ENCODE measurements at places on chromosomes 5 and 9.

DNA sequence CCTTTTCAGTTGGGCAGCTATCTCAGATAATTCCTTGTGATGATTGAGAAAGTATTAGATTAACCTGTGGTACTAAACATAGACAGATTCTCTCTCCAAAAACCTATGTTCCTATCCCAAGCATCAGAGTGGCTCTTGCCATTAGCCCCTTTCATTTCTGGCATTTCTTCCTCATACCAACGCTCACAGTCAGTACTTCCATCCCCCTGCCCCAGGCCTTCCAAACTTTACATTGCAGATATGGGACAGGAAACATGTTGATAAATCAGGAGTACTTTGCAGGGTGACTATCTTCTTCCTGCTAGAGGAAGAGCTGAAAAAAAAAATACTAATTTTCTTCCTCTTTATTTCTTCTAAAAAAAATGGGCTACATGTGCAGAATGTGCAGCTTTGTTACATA, 442.6 kb upstream of the RGMB start:
- DNase-seq, result no peak

DNA sequence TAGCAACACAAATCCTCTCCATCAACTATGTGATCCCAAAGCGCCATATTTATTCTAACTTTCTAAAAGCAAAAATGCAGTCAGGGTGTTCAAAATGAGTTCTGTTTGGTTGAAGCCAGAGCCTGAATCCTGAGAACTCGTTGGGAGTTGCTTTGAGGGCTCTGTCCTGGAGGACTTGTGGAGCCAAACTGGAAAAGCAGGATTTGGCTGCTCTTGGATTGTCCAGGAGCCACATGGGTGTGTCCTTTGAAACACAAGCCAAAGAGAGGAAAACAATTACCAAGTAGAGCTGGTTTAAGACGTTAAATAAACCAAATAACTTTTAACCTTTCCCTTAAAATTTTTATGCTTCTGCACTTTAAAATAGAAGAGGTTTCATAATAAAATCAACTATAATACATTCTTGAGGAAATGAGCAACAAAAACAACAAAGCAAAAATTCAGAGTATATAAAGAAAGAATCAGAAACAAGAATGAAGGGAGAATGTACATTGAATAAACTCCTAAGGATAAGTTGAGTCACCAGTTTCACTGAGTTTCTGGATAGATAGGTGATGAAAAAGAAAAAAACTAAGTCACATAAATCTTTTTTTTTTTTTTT, 13.5 kb downstream of the C5orf46 start:
- DNase-seq, result no peak

DNA sequence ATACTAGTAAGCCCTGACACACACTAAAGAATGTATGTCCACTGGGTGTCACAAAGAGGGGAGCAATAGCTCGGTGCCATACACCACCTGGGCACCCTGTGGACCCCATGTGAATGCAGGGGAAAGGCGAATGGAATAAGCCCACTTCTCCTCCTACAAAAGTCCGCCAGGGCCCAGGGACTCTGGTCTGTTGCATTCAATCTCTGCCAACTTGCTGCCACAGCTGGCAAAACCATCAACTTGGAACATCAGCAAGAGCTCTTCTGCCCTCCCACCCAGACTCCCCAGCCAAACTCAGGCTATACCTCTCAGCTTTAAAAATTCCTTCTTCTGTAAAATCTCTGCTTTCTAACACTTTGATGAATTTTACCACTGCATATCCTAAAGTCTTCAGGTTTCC, 54.5 kb downstream of the PFDN1 start:
- no peak for DNase-seq

DNA sequence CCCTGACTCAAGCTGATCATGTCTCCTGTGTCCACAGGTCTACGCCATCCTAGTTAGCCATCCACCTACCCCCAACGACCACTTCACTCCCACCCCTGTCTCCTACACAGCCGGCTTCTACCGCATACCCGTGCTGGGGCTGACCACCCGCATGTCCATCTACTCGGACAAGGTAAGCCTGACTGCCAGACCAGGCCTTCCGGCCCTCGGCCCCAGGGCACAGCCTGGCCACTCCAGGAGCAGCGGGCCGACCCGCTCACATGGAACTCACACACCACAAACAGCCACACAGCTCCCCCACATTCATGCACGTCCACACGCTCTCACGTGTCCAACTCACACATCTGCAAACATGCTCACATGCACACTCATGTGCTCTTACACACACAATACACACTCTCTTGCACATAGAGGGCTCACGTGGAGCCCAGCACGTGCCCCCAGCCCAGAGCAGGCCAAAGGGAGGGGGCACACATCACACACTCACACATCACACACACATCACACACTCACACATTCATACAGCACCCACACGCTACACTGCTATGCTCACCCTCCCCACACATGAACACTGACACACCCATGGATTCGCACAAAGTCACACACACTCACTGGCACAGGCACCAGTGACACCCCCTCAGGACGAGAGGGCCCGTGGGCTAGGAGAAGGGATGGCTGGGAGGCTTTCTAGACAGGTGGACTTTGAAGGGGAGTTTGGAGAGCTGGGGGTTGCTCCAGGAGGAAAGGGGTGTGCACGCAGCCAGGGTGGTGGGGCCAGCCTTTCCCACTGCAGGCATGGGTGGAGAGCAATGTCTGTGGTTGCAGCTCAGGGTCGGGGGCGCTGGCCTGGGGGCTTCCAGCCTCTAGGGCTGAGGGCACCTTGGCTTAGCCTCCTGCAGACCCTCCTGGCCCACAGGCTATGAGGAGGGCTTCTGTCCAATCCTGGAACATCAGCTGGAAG, 3.3 kb downstream of the GRIN1 start:
- DNase-seq, result no peak

DNA sequence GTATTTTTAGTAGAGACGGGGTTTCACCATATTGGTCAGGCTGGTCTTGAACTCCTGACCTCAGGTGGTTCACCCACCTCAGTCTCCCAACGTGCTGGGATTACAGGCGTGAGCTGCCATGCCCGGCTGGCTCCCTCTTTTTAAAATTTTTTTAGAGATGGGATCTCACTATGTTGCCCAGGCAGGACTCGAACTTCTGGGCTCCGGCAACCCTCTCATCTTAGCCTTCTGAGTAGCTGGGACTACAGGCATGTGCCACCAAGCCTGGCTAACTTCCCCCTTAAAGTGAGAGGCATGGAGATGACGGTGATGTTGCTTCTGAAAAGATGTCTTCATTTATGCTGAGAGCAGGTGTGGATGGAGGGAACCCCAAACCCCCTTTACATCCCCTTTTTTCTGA, 43.7 kb upstream of the PWWP2A start:
- DNase-seq, result no peak

GRCh38 chr5:73921741-73922140, 295.7 kb downstream of the ARHGEF28 start:
- DNase-seq, result no peak

DNA sequence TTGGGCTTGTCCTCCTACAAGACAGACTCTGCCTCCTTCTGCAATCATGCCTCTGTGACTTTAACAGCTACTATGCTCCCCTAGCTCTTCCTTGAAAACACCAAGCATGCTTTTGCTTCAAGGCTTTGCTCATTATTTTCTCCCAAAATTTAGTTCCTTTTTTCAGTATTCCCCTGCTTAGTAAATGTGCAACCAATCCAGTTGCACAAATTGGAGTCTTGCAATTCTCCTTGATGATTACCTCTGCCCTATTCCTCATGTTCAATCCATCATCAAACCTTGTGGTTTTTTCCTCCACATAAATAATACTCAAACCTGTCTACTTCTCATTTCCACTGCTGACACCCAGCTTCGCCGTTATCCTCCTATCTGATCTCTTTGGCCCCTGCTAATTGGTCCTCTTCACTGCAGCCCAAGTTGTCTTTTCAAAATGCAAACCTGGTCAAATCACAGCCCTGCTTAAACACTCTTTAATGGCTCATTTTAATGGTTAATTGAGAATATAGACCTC, 296.3 kb downstream of the CWC27 start:
- DNase-seq, result no peak

DNA sequence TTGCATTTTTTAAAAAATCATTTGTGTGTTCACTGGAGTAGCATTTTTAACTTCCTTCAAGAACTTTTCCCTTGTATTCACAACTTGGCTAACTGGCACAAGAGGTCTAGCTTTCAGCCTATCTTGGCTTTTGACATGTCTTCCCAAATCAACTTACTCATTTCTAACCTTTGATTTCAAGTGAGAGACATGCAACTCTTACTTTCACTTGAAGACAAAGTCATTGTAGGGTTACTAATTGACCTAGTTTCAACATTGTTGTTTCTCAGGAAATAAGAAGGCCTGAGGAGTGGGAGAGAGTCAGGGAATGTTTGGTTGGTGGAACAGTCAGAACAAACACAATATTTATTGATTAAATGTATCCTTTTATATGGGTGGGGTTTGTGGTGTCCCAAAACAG, 95.0 kb upstream of the C9orf72 start:
- DNase-seq, result no peak

DNA sequence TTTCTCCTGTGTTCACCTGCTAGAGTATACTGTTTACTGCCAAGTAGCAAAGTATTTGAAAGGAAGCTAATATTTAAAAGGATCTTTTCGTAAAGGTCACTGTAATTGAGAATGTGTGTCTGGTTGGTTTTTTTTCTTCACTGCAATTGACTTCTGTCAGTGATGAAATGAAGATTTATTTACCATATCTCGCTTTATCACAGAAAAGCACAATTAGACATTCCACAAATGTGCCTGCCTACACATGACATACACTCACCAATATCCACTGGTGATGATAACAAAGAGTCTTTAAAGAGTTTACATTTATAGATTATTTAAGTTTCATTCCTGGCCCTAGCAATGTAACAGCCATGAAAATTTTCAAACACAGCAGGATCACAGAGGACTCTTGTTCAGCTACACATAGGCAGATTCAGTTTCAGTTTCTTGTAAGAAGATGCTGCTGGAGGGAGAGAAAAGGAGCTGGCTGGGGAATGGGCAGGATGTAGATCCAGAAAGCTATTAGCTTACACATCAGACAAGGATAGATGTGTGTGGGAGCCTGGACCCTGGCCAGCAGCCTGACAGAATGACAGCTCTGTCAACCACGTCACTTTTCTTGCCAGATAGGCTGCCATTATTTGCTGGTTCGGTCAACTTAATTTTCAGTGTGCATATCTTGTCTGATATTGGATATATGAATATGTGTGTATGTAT, 104.0 kb downstream of the GDNF start:
- no peak for DNase-seq

GRCh38 chr9:126144196-126144595, 182.4 kb upstream of the MVB12B start:
- no peak for DNase-seq

- DNase-seq, result no peak
Measured at GRCh38 chr5:84014966-84015365, 294.3 kb upstream of the HAPLN1 start.

- DNase-seq, result no peak
Measured at GRCh38 chr5:117131048-117131679, 556.5 kb upstream of the SEMA6A start.

DNA sequence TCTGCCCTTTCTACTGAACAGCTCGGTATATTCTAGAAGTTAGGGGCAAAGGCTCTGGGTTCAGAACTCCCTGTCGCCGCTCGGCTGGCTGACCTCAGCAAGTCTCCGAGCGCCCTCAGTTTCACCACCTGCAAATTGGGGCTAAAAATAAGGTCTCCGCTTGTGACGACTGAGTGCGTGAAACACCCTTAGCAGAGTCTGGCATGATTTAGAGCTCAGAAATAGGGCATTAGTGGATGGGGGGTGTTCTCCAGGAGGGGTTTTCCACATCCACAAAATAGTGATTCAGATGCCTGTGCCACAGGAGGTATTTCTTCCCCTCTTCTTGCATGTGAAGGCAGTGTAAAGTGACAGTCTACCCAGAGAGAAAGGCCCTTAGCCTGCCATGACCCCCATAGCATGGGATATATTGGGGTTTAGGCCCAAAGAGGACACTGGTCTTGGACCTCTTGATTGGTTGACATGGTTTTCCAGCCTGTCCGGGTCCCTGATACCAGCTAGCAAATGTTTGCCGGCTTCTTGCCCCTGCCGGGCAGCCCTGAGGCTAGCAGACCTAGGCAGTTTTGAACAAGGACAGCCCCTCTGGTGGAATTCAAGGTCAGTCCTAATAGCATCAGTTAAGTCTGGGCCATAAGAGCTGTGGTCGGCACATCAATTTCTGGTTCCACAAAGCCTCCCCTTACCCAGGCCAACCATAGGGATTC, 1.4 kb downstream of the ERGIC1 start:
- DNase-seq, result no peak

DNA sequence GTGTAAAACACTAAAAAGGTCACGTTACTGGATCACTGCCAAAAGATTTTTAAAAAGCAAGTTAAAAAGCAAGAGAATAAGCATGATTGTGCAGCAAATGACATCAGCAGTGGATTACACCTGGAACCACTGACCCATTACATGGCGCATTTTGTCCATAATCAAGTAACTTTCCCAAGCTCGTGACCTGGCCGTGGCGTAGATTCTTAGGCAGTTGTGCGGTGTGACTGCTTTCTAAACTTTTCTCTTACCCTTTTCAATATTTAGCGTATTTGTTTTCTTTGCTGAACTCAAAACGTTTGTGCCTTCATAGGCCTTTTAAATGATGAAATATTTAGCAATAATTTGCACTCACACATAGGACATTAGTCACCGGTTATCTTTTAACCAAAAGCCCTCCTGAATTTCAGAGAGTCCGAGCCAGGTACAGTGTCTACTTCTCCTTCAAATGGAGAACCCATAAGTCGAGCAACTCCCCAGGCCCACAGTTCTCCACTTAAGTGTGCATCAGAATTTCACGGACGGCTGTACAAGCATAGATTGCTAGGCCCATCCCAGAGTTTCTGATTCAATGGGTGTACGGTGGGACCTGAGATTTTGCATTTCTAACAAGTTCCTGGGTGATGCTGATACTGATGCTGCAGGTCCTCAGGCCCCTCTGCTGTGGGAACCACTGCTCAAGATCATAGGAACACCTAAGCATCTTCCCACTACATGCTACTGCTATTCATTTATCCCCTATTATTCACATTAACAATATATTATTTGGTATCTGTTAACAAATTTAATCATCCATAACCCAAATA, 144.4 kb downstream of the GLIS3 start:
- peak; percentile 30 for DNase-seq

- DNase-seq, result no peak
Measured at GRCh38 chr9:114080773-114081440, 2.8 kb upstream of the AMBP start.

- DNase-seq, result peak; percentile 60
Measured at GRCh38 chr9:134066913-134067851, 644 bp downstream of the BRD3 start.

DNA sequence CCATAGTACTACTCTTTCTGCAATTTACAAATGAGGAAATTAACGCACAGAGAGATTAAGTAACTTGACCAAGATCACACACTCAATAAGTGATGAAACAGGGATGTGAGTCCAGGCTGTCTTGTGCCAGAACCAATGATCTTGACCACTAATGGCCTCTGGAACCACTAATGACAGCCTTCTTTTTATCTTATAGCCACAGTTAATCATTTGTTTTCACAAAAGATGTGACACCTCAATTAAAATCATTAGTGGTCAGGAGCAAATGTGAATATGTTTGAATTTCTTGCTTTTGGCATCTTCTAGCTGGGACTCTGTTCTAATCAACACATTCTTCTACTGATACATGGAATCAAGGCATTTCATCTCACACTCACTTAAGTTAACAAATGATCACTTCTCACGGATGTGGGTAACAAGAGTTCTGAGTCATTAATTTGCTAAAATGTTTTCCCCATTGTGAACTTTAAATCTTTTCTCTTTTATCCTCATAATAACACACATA, 102.7 kb upstream of the CD180 start:
- no peak for DNase-seq

Measured in erythroblast (primary cell).